Hematopoietic multipotent progenitor cell treated with erythropoietin and hydrocortisone succinate and interleukin-3 and kit ligand, for 8 days (in vitro differentiated cells): ENCODE measurements at places on chromosomes 7 and 10.

- DNase-seq = no peak
These were observed 171.8 kb downstream of the EGFR start for GRCh38 chr7:55190511-55191160.

DNA sequence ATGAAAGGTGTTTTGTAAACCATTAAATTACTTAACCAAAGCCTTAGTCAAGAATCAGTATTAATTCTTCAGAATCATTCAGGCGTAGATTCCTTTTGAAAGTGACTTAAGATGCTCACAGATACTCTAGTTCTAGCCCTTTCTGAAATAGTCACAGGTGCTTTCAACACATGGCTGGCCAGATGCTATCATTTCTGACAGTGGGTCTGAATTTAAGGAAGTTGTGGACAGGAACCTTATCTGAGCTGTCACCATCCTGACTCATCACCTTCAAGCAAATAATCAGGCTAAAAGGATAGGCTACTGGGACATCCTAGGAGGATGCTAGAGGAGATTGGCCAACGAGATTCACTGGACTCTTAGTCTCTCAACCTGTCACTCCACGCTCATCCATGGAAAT is 501.5 kb downstream of the LRMDA start:
- no peak for DNase-seq

GRCh38 chr7:136652635-136653370 is 215.6 kb upstream of the CHRM2 start:
- DNase-seq = no peak

DNA sequence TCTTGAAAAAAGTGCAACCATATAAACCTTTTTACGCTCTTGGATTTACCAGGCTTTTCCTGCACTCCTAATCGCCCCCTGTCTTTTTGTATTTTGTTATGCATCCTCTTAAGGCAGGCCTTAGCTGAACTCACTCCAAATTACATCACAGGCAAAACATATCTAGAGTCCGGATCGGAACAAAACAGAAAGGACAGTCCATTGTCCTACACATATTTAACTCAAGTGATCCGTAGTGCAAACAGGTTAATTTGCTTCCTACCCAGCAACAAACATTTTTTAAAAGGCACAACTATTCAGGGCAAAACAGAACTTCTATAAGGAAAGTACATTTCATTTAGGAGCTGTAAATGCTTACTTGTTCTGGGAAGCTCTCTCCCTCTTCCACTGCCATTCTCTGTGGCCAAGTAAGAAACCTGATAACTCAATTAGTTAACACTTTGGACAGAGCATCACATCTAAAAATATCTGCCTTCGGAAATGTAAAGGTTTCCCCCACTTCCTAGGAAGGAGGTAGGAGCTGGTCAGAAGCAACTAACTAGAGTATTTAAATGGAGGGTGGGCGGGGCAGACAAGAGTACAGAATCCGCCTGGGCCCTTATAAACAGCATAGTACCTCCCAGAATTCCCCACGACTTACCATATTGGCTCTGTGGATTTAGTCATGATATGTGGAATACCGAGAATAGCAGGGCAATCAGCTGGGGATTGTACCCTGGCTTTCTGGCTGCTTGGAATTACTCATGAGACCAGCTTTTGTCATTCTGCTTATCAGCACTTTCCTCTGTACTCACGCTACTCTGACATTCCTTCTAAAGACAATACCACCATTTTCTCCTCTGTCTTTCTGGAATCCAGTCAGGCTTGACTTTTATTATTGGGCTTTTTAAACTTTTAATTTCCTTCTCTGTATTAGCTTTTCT is 89.5 kb downstream of the ANK3 start:
- no peak for DNase-seq

DNA sequence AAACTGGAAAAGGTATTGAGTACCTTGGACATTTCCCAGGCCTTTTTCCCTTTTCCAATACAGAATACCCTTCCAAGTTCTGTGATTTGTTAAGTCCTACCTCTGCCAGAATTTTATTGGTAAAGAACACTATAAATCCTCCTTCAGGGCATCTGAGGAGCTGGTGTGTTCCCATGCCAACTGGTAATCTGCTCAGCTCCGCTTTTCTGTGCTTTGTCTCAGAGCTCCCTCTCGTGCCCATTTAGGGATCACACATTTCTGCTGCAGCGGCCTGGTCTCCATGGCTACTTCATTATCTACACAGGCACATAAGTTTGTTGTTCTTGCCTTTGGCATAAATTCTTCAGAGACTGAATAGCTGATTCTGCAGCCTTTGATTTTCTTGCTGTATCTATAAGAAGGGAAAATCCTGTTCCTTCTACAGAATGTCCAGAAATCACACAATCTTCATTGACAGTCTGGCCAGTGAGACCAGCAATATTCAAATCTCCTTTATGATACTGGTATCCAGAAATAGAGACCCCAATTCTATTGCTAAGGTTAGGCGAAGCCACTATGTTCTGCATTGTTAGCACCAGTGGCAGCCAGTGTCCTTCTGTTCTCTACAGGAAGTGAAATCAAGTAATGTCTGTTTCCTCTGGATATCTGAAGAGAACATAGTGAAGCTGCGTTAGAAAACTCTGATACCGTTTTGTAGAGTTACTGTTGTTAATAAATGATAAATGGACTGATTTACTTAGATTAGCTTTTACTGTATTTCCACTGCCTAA is 51.9 kb downstream of the DENND11 start:
- DNase-seq = peak; percentile 81

- DNase-seq = no peak
These were observed 28.6 kb upstream of the TRIL start for GRCh38 chr7:28986765-28987110.

DNA sequence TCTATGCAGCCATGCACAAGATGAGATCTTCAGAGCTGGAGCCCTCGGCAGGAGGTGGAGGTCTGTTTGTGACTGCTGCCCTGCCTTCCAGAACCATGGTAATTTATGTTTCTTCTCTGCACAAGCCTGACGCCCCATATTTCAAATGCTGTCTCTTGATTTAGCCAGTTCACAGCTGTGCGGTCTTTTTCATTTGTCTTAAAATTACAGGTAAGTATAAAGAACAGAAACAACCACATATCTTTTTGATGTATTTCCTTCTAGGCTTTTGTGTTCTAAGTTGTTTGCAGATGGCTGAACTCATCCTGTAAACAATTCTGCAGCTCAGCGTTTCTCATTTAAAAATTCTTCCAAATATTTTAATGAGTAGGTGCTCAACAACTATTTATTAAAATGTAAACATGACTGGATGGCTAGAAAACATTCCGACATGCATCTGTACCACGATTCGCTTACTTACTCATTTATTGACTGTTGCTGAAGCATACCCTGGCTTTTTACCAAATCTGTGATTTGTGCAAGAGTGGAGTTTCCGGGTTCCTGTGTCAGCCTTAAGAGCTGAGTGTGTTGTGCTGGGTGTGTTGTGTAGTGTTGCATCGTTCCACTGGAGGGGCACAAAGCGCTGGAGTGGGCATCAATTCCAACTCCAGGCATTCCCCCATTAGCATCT is 58.9 kb downstream of the PIP4K2A start:
- no peak for DNase-seq

- no peak for DNase-seq
These were observed 900.3 kb upstream of the SORCS1 start for GRCh38 chr10:108064746-108065260.

- DNase-seq = no peak
These were observed 169.6 kb downstream of the SRPK2 start for GRCh38 chr7:105218939-105219770.

DNA sequence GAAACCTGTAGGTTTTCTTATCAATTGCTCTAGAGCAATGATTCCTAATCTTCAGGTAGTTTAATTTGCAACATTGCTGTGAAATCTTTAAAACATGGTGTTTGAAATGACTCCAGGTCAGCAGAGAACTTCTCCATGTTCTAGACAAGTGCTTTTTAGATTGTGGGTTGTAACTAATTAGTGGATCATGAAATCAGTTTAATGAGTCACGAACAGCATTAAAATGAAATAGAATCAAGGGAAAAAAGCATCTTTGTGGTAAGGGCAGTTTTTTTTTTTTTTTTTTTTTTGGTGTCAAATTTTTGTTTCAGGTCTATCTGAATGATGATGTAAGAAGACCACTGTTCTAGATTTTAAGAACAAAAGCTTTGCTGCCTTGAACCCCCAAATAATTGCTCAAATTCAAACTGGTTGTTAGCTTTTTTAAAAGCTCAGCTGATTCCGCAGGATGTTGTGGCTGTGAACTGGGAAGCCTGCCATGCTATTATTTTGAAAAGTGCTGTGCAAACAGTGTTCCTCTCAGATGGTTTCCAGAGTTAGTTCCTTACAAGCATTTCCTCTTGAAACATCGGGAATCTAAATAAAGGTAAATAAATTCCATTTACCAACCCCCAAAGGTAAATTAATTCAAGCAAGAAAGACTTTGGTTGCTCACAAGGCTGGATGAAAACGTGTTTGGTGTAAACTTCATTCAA is 13.1 kb upstream of the PDK4 start:
- DNase-seq = no peak

DNA sequence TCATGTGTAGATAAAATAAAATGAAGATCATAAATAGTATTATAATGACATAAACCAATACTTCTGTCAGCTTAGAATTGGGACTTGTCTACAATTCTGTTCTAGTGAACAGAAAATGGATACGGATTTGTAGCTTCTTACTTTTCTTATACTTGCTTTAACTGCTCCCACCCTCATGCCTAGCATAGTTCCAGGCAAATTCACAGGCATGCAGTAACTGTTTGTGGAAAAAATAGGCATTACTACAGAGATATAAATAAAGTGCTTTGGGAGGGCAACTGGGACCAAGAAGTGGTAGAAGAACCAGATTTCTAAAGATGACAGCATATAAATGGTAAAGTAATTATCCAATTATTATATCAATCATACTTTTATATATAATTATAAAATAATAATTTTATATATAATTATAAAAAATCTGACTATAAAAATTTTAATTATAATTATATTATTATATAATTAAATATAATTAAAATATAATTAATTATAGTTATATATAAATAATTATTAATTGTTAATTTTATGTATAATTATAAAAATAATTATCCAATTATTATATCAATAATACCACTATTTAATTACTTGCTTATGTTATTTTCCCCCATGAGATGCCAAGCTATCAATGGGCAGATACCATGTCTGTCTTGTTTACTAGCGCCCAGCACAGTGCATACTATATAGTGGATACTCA is 144.1 kb downstream of the NOC3L start:
- no peak for DNase-seq
